ENCODE measurements at places on chromosomes 5 and 9. TPM values are rescaled to one million over a fixed set of nuclear protein-coding genes. Genes with fewer than 3 reads are reported as not detected.

The SLC30A5 gene
- 70.4 TPM for total RNA-seq

The CYSRT1 gene
- 0.14 TPM for total RNA-seq

The WDR70 gene
- 21.3 TPM for total RNA-seq

The STRBP gene
- total RNA-seq: 3.3 TPM

The AGXT2 gene
- not detected for total RNA-seq

The CDH6 gene
- 5.7 TPM for total RNA-seq

The SARDH gene
- 11.9 TPM for total RNA-seq

The KIF24 gene
- 0.66 TPM for total RNA-seq

The PCDHB13 gene
- 0.29 TPM for total RNA-seq

The PGM5 gene
- 2.0 TPM for total RNA-seq

The RELL2 gene
- 6.7 TPM for total RNA-seq

The FEM1C gene
- total RNA-seq: 17.8 TPM

The CCDC192 gene
- not detected for total RNA-seq

The TAF9 gene
- total RNA-seq: 64.9 TPM

The TBC1D2 gene
- total RNA-seq: 73.7 TPM

The PCDHB2 gene
- total RNA-seq: 0.29 TPM

The UNC13B gene
- total RNA-seq: 35.4 TPM

The LCP2 gene
- total RNA-seq: not detected

The UIMC1 gene
- total RNA-seq: 36.3 TPM
